ENCODE measurements at places on chromosomes 1 and 21.
A peak's percentile ranks its signal among the peaks of the same experiment; 100 is the strongest.

DNA sequence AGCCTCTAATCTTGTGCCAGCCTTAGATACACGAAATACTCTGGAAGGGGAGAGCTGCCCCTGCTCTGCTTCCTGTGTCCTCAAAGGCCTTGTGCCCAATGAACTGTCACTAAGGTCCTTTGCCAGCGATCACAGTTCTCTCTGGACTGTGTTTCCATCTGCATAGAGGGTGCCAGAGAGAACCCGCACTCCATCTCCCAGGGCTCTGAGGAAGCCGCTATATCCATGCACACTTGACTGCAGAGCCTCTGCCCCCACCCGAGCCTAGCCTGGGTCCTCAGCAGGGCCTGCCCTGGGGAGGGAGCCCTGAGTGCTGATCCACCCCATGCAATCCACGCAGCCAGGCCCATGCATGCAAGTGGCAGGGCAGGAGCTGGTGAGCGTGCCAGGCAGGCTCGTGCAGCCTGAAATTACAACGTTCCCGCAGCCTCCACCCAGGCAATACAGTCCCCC, 30.6 kb upstream of the KIF21B start:
- DNase-seq: no peak

DNA sequence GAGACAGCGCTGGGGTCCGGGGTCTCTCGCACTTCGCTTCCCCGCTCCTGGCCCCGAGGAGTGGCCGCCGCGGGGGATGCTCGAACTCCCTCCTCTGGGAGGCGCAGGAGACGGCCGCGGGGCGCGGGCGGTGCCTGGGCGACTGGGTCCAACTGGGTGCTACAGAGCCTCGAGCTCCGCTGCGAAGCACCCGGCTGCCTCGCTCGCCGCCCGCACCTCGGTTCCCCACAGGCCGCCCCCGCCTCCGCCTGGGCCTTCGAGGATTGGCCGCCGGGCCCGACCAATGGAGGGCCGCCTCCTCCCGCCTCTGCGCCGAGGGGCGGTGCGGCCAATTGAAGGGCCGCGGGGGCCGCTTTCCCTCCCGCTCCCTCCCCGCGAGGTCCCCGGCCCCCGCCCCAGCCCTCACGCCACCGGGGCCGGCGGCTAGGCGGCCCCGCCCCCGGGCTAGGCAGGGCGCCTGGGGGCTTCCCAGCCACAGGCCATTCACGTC, at the start of gene CNN3:
Gene CNN3, minus strand, starts transcription at position 196 of the 490 bp plus-strand sequence. CDS start 216 bp downstream, outside the sequence.
- no peak for DNase-seq

DNA sequence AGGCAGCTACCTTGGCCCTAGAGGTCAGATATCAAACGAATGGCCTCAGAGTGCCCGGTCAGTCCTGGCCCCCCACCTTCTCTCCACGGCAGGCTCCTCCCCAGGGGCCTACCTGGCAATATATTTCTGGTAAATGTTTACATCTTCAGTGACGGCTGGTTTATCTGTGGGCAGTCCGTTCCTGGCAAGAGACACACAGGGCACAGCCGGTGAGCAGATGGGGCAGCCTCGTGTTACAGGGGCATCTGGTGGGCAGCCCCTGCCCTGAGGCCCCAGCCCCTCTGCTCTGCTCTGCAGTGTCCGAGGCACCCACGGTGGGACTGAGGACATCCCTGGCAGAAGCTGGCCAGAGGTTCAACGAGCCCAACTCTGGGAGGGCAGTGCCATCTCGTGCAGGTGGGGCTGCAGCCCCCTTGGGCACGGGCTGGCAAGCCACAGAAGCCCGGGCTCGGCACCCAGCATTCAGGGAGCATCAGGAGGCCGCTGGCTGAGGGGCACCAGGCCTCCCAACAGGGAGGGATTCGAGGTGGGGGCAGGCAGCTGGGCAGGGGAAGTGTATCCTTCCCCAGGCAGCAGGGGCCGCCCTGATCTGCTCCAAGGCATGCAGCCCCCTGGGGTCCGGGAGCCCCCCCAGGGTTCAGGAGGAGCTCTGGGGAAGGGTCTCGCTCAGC, 137.9 kb downstream of the CASZ1 start:
- no peak for DNase-seq

DNA sequence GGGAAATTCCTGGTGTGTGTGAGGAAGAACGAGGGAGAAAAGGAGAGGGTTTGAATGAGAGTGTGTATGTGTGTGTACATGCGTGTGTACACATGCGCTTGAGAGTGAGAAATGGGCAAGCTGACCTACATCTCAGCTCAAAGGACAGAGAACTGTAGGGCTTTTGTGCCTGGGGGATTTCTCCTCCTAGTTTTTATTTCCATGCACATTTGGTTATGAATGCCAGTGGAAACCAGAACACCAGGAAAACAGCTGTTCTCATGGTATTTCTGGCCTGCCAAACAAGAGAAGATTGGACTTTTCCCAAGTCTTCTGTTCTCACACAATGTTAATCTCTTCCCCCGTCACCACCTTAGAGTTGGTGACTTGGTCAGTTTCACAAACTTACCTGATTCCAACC, 45.2 kb downstream of the SLC44A3 start:
- no peak for DNase-seq

GRCh38 chr1:27940297-27940696, 5.5 kb downstream of the SMPDL3B start:
- DNase-seq: peak; percentile 35
